ENCODE measurements at places on chromosomes 11 and 22.

GRCh38 chr11:108929241-108929640 is 264.4 kb downstream of the DDX10 start:
- DNase-seq: no peak

- DNase-seq: no peak
These were observed at the start of gene TEX54 for GRCh38 chr11:62832336-62833234. TEX54 (minus strand) TSS chr11:62832841.

GRCh38 chr11:46952553-46952952 is 16.0 kb downstream of the CSTPP1 start:
- no peak for DNase-seq

DNA sequence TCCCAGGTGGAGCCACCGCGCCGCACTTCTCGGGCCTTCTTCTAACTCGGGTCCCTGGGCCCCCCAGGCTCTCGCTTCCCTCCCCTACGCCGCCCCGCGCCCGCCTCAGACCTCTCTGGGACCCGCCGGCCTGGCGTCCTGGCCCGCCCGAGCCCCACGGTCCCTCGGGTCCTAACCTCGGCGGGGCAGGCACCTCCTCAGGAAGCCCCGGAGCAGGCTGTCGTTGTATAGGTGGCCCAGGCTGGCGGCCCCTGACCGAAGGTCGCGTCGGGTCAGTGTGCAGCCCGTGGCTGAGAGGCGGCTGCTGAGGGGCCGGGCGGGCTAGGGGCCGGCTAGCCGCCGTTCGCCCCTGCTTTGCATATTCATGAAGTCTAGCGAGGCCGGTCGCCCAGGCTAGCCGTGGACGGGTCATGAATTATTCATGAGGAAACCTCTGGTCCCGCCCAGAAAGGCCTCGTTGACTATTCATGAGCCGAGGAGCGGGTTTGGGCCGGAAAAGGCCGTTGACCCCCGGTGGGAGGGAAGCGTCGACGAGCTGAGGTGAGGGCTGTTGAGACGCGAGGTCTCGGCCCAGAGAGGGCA is at the start of gene HORMAD2:
Gene HORMAD2 (plus strand): TSS at position 513 of the 582 bp plus-strand sequence. CDS start 13,489 bp downstream, outside the sequence.
- peak; percentile 31 for DNase-seq

- DNase-seq: no peak
These were observed 27.6 kb upstream of the HMOX1 start for GRCh38 chr22:35353318-35353717.

- DNase-seq: no peak
These were observed 744.7 kb downstream of the KCNA4 start for GRCh38 chr11:29272019-29272654.

- no peak for DNase-seq
These were observed 394.2 kb upstream of the CCDC90B start for GRCh38 chr11:83680321-83680720.

DNA sequence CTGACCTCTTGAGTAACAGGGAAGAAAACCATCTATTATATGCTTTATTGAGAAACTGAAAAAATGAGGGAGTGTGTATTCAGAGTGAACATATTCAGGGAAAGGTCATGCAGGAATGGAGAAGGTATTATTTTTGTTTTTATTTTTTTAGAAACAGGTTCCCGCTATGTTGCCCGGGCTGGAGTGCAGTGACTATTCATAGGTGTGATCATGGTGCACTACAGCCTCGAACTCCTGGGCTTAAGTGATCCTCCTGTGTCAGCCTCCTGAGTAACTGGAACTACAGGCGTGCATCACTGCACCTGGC is 8.7 kb upstream of the RCE1 start:
- no peak for DNase-seq
